ENCODE measurements at places on chromosomes 3 and 15.

DNA sequence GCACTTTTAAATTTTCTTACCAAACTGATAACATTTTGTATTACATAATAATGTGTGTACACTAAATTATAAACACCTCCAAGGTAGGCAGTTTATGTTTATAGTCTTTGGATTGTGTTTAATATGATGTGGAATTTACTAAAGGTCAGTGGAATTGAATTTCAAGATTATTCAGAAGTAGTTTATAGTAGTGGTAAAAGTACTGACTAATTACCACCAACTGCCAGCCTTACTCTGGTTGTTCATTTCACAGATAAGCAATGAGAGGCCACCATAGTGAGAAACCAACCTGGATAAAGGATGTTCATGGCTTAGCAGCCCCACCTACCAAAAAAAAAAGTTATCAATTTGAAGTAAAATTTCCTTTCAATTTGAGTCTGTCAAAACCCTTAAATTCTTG, 54.0 kb upstream of the EIF5A2 start:
- DNase-seq: no peak

- no peak for DNase-seq
These were observed 8.8 kb downstream of the GPR87 start for GRCh38 chr3:151307583-151308488.

GRCh38 chr3:14876921-14877333, 58.2 kb downstream of the FGD5 start:
- no peak for DNase-seq

DNA sequence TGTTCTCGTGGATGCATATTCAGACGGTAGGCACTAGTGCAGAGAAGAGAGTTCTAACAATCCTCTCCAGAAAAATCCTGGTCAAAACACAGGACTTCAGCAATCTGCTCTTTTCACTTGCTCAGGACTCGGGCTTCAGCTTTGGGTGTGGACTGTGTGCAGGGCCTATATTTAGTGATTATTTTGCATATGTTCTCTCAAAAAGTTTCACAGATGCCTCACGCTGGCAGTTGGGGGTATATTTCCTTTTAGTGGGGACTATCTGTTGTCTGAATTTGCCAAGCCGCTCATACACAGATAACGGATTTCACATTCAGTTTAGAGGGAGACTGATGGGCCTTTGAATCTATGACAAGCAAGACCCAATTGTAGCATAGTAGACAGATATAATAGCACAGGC, 54.4 kb upstream of the LRRN1 start:
- no peak for DNase-seq

DNA sequence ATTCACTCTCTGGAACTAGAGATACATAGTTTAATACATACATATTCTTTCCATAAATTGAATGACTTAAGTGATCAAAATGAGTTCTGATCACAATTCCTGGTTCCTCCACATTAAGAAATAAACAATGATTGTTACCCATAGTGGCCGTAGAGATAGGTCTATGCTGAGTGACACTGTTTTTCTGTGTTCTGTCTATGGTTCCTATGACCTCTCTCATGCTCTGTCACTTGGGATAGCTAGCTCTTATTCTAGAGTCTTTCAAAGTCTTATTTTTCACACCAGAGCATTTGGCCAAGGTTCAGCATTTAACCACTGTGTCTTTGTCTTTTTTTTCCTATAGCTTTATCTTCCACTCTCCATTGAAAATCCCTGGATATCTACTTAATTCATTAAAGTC, 132.4 kb downstream of the GOLGA6L6 start:
- no peak for DNase-seq

- DNase-seq: no peak
These were observed 153.6 kb downstream of the TMEM108 start for GRCh38 chr3:133191818-133192217.

DNA sequence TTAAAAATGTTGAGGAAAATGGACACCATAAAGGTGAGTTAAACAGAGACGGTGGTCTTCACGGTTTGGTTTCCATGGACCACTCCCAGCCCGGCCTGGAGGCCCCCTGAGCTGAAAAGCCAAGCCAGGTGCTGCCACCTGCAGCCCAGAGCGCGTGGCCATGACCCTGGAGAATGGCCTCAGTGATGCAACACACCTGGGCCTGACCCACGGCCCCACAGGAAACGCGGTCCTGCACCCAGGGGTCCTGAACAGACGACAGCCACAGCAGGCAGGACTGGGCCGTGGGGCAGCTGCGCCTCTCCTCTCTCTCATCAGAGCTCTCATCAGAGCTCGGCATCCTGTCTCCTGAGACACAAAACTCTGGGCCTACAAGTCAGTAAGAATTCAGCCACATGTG, 64.1 kb downstream of the NIPA2 start:
- DNase-seq: no peak

GRCh38 chr15:74725845-74726773, 781 bp upstream of the CYP1A1 start:
- DNase-seq: peak; percentile 79

- no peak for DNase-seq
These were observed 252.5 kb downstream of the THRB start for GRCh38 chr3:24242012-24242698.

DNA sequence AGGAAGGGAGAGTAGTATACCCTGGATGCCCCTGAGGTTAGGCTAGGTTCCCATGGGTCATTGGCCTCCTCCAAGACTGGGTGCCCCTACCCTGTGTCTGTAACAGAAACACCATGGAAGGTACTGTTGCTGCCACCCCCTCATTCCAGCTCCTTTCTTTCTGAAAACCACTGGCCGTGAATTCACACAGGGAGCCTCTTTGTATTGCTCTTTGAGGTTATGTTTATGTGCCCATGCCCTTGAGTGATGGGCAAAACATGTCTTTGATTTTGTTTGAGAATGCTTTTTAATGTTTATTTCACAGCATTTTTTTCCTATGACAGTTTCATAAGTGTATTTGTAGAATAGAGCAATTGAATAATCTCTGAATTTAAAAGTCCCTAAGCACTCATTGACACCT, 79.7 kb downstream of the RARB start:
- no peak for DNase-seq

- DNase-seq: peak; percentile 44
These were observed 76.4 kb downstream of the BBX start for GRCh38 chr3:107598926-107599771.

DNA sequence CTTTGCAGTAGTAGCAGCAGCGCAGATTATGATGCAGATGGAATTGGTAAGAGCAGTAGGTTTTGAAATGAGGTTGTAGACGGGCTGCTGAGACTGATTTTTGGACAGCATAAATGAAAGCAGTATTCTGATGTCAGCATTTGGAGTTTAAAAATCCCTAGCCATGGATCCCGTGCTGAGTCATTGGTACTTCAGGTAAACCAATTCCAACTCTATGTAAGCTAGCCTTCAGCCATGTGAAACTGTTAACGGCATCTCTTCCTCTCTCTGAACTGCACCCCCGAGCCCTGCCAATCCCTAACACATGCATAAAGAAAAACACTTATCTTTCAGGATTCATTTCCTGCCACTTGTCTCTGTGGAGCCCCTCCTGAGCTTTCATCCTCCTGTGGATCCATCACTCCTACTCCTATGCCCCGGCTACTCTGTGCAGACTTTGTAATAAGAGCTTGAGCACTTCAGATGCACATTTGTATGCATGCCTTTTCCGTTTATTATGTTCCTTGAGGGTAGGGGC, 119.0 kb downstream of the AKAP13 start:
- no peak for DNase-seq

DNA sequence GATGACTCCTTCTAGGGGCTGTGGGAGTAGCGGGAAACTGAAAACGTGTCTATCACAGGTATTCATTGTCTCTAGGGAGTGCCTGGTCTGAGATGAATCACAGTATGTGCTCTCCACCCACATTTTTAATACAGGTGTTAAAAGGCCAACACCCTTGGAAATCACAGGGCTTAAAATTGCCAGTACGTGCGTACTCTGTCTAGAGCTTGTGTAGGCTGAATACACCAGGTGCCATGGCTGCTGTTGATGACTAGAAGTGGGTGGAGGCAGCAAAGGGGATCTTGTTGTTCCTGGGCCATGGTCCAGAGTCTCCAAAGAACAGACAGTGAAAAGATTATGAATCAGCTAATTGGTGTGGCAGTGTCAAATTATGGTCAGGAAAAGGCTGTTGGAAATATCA, 35.1 kb upstream of the P3H2 start:
- no peak for DNase-seq

GRCh38 chr3:124810970-124811369, 76.2 kb downstream of the ITGB5 start:
- no peak for DNase-seq

DNA sequence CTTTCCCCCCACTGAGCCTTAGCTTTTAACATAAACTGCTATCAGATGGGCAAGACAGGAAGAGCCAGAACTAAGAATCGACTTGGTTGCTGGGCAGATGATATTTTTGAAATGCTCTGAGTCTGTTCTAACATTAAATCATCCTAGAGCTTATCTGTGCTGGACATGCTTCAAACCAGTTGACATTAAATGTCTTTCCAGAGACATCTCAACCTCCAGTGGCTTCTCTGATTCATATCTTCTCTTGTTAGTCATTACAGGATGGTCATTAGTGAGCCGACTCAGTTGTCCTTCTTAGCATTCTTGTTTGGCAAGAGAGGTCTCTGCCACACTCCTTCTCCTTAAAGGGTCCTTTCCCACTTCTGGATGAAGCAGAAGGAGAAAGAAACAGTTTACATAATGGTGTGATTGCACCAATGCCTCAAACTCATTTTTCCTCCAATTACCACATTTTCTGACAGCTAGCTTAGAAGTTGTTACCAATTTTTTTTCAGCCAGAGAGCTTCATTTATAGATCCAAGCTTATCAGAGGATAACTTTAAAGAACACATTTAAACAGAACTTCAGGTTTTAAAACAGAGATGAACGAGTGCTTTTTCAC, 21.7 kb upstream of the SYN2 start:
- DNase-seq: no peak

- DNase-seq: no peak
These were observed 194.2 kb upstream of the PROK2 start for GRCh38 chr3:71979175-71979574.

DNA sequence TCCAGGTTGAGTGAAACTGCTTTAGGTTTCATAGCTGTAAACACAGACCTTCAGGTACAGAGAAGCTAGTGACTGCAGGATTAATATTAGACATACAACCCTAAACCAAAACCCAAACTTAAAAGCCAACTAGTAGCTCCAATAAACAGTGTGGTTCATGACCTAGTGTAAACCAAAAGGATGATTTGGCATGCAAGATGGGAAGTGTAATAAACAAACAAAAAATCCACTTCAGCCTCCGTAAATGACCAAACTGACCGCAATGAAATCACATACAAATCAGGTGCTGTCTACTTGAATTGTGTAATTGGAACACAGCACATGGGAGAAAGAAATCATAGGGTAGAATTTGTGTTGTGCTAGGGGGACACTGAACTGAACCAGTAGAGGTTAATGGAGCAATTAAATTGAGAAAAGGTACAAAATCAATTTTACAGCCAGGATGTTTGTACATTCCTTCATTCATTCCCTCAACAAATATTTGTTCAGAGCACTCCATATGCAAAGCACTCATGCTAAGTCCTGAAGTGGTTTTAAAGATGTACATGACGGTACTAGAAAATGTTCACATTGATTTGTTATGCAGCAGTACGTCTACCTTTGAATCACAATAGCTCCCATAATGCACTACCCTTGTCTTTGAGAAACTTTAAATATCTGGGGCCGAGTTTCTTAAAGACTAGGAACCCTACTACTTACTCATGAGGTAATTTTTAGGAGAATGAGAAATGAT, 21.4 kb upstream of the CHST2 start:
- no peak for DNase-seq

DNA sequence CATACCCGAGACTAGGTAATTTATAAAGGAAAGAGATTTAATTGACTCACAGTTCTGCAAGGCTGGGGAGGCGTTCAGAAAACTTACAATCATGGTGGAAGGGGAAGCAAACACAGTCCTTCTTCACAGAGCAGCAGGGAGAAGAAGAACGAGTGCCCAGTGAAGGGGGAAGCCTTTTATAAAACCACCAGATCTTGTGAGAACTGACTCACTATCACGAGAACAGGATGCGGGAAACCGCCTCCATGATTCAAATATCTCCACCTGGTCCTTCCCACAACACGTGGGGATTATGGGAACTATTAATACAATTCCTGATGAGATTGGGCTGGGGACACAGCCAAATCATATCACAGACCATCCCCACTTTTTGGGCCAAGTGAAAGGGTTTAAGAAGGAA, 58.8 kb upstream of the CTXND1 start:
- DNase-seq: no peak

GRCh38 chr15:25184356-25185155, 229.8 kb downstream of the SNRPN start:
- DNase-seq: no peak

DNA sequence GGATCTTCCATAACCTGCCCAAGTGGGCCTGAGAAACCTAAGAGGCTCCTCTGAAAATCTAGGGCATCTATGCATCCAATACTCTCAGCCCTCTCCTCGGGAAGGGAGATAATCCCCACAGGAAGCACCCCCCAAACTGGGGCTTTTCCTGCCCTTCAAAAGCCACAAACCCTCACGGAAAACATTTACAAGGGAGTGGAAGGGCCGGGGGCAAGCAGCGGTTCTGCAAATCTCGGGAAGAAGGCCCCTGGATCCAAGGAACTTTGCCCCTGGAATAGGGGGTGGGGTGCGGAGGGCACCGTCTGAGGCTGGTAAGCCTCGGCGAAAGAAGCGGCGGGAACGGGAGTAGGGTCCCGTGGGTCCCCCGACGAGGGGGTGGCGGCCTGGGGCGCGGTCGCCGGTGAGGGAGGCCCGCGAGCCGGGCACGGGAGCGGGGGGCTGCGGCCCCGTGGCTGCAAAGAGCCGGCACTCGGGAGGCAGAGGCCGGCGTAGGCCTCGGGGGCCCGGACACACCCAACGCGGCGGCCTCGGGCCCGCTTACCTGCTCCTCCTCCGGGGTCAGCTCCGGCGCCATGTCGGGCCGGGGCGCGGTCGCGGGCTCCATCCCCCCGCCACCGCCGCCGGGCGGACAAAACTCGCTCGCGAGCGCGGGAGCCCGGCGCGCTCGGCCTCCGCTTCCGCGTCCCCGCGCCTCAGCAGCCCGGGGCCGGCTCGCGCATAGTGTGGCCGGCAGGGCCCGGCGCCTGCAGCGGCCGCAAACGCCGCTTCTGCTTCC, 755 bp downstream of the PTPN9 start:
- peak; percentile 70 for DNase-seq

GRCh38 chr3:158731938-158732855, at the start of gene RARRES1:
TSS of gene RARRES1 (minus strand) at chr3:158732457. CDS start at chr3:158732415, 42 bp downstream.
- DNase-seq: peak; percentile 81

DNA sequence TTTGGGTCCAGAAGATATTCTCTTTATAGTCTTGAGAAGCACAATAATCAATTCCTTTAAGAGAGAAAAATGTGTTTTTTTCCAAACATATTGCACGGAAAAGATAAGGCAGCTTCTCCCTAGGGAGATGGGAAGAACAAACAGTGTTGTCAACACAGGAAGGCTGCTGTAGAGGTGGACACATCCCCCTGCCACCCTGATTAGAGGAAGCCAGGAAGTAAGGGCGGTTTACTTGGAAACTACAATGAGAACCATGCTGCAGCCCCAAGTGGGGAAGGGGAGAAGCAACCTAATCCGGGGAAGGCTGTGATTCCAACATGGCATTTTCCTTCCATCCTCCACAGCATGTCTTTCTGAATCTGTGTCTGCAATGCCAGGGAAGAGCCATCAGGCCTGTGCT, 256.9 kb upstream of the TGFBR2 start:
- peak; percentile 15 for DNase-seq

- DNase-seq: no peak
These were observed 700 bp upstream of the BLM start for GRCh38 chr15:90716317-90716975.

- DNase-seq: no peak
These were observed 32.7 kb upstream of the DGKG start for GRCh38 chr3:186394566-186395217.

- DNase-seq: no peak
These were observed 53.7 kb downstream of the PIK3CB start for GRCh38 chr3:138781012-138781470.

- DNase-seq: no peak
These were observed 55.1 kb upstream of the SPRED1 start for GRCh38 chr15:38197553-38197952.
